ENCODE measurements at places on chromosomes 12 and 14.

DNA sequence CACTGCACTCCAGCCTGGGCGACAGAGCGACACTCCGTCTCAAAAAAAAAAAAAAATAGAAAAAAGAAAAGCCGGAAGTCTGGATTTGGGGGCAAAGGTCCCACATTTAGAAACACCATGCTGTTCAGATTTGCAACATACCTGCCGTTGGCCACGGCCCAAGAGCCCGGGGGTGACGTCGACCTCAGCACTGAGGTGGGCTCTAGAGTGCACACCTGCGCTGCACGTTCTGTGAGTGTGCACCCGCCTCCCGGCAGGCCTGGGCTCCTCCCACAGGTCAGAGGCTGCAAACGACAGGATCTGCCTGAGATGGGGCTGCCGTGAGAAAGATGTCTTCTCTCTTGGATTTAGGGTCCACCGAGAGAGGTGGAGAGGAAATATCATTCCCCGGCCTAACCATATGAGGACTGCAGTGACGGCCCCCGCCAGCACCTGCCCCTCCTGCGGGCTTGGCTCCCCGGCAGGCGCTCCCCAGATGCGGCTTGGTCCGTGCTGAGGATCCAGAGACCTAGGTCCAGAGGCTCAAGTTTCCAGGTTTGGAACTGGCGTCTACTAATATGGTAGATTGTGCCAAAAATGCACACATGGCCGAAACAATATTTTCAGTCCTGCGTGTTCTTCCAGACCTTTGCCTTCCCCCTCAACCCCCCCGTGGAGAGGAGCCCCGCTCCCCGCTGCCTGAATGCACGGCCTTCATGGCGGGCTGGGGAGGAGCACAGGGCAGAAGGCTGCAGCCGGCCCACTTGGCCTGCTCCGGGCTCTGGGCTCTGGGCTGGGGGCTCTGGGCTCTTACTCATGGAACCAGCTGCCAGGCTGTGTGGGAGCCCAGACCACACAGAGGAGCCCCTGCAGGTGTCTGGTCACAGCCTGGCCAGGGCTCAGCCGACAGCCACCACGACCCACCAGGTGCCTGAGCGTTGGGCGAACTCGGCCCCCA, 58.8 kb upstream of the FBRSL1 start:
- no peak for ATAC-seq

GRCh38 chr12:109561711-109562030, 11.6 kb downstream of the MMAB start:
- ATAC-seq: no peak

DNA sequence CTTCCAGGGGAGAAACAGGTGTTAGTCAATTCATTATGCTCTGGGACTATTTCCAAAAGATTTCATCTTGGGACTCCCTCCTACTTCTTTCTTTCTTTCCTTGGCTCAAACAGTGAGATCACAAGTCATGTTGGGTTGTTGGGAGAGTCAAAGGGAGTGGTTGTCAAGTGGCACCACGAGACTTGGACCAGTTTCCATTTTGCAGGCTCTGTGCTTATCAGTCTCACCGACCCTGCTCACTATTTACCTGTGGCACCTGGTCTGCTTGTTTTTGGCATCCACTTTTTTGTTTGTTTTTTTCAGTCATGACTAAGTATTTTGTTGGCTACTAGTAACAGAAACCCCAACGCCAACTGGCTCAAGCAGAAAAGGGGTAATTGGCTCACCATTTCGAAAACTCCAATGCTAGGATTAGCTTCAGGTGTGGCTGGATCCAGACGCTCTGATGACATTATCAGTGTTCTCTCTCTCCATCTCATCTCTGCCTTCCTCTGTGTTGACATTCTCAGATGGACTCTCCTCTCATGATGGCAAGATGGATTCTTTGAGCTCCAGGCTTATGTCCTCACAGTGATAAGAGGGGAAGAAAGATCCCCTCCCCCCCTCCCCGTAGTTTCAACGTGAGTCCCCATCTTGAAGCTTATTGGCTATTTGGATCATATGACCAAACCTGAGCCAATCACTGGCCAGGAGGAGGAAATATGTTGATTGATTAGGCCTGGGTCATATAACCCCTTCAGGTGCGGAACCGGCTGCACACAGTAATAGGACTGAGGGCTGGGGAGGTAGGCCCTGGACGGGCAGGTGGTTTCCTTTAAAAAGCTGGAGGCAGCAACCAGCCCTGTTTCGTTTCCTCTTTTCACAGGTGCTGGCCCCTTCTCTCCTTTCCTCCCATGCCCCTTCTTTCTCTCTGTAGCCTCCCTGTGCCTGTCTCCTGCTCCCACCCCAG, 84.2 kb downstream of the AACS start:
- no peak for ATAC-seq

- no peak for ATAC-seq
Measured at GRCh38 chr14:77340389-77340788, 19.6 kb downstream of the GSTZ1 start.

GRCh38 chr14:66476964-66477363, 9.2 kb upstream of the CCDC196 start:
- no peak for ATAC-seq

GRCh38 chr12:71208053-71208685, 50.4 kb upstream of the TSPAN8 start:
- ATAC-seq: no peak

DNA sequence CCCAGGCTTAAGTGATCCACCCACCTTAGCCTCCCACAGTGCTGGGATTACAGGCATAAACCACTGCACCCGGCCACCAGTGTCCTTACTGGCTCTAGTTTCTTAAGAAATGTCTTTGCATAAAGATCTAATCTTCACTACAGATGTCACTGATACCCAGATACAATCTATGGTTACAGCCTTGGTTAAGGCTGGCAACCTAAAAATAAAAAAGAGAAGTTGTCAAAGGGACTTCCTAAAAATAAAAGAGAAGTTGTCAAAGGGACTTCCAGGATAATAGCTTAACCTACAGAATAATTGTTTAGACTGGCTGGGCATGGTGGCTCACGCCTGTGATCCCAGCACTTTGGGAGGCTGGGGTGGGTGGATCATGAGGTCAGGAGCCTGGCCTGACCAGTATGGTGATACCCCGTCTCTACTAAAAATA, 27.6 kb downstream of the ETFBKMT start:
- ATAC-seq: no peak

DNA sequence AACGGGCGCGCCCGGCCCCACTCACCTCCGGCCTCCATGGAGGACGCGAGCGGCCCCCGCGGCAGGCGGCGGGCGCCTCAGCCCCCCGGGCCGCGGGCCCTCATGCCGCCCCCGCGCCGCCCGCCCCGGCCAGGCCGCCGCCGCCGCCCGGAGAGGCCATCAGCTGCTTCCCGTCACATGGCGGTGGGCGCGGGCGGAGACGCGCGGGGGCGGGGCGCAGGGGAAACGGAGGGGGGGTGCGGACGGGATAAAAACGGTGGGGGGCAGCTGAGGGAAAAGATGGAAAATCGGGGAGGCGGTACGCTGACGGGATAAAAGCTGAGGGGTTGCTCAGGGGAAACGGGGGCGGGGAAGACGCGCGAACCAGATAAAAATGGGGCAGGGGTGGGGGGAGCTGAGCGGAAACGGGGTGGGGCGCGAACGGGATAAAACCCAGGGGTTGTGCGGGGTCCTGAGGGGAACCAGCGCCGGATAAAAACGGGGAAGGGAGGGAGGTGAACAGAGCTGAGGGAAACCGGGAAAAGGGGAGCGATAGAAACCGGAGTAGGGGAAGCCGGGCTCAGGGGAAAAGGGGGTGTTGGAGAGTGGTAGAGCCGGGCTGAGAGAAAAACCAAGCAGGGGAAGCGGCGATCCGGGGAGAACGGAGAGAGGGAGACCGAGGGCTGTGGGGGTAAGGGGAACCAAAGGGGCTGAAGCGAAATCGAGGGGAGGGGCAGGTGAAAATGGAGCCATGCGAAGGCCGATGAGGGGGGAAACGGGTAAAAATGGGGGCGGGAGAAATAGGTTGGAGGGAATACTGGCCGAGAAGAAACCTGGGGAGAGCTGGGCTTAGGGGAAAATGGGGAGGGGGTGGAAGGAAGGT, at the start of gene WSB2:
Gene WSB2 (minus strand): TSS at position 169 of the 862 bp plus-strand sequence. CDS start 131 bp downstream, at position 38.
- ATAC-seq: peak; percentile 67

- ATAC-seq: peak; percentile 84
Measured at GRCh38 chr12:123398550-123399254, 14.8 kb downstream of the KMT5A start.

DNA sequence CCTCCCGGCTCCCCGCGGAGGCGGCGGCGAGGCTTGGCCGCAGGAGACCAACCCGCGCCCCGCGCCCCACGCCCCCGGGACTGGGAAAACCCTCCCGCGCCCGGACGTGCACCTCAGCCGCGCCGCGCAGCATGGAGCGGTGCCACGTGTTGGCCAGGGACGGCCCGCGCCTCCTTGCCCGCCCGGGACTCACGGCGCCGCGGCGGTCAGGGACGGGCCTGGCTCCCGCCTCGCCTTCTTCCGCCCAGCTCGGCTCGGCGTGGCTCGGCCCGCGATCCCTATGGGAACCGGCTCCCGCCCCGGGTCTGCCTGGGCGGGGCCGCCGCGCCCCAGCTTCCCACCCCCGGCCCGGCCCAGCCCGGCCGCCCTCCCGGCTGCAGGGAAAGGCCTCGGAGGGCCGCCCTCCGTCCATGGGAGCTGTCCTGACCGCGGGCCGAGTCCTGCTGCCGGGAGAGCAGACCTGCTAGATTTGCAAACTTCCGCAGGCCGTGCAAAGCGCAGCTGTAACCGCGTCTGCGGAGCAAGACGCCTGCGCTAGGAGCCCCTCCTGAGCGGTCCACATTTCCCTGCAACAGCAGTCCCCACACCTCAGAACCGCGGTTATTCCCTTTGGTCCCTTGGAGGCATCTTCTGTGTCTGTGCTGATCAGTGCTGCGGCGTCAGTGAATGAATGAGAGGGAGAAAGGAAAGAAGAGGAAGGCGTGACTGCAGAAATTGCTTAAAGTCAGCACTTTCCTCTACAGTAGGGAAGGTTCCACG, at the start of gene CDKL1:
Gene CDKL1 (minus strand): TSS at position 251 of the 759 bp plus-strand sequence. CDS start 1,013 bp downstream, outside the sequence.
- peak; percentile 86 for ATAC-seq

DNA sequence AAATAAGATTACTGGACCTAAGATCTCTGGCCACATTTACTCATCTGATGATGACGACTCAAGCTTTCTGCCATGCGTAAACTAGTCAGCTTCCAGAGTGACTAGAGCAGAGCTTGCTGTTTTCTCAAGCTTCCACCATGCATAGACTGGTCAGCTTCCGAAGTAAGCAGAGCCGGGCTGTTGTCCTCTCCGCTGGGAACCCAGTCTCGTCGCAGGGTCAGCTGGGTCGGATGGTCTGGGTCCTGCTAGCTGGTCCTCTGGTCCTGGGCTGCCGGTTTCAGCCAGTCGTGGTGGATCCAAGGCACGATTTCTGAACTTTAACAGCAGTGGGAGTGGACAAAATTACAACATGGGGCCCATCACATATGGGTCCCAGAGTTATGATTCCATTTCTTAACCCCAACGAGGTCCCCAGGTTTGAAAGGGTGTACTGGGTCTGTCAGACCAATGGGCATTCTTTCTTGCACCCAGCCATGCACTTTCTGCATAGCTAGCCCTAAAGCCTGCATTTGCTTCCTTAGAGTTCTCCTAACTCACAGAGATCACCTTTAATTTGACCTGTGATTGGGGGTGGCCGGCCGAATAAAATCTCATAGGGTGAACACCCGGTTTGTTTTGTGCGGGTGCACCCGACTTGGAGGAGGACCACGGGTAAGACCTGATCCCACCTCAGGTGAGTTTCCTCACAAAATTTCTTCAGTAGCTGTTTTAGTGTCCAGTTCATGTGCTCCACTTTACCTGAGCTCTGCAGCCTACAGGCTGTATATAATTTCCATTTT, 1312.8 kb downstream of the TMEM121 start:
- ATAC-seq: no peak

DNA sequence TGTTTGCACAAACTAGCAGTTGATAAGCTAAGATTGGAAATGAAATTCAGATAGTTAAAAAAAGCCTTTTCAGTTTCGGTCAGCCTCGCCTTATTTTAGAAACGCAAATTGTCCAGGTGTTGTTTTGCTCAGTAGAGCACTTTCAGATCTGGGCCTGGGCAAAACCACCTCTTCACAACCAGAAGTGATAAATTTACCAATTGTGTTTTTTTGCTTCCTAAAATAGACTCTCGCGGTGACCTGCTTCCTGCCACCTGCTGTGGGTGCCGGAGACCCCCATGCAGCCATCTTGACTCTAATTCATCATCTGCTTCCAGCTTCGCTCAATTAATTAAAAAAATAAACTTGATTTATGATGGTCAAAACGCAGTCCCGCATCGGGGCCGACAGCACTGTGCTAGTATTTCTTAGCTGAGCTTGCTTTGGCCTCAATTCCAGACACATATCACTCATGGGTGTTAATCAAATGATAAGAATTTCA, 335.6 kb downstream of the TMEM121 start:
- no peak for ATAC-seq

- ATAC-seq: no peak
Measured at GRCh38 chr12:64187370-64187769, 34.7 kb downstream of the KICS2 start.

GRCh38 chr12:4272424-4273272, 914 bp upstream of the CCND2 start:
- peak; percentile 0 for ATAC-seq

GRCh38 chr12:48281811-48282210, 68.9 kb downstream of the ZNF641 start:
- ATAC-seq: no peak

- ATAC-seq: no peak
Measured at GRCh38 chr14:77306851-77307496, 13.7 kb downstream of the POMT2 start.

DNA sequence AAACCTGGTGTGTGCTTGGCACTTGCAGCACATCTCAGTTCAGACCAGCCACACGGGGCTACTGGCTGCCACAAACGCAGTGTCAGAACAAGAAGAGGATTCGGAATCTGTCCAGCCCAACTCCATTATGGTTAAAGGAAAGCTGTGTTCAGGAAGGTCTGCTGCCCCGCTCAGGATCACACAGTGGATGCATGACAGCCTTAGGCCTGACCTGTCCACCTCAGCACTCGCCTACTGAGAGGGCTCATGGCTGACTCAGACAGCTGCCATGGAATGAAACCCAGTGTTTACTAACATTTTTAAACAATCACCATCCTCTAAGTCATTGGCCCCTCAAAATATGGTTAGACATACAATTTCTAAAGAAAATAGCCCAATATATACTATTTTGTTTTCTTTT, 5.6 kb upstream of the NIN start:
- ATAC-seq: no peak

- ATAC-seq: no peak
Measured at GRCh38 chr12:121634836-121635235, 8.5 kb downstream of the ORAI1 start.

- peak; percentile 65 for ATAC-seq
Measured at GRCh38 chr14:24403294-24403998, 4.6 kb downstream of the NYNRIN start.

DNA sequence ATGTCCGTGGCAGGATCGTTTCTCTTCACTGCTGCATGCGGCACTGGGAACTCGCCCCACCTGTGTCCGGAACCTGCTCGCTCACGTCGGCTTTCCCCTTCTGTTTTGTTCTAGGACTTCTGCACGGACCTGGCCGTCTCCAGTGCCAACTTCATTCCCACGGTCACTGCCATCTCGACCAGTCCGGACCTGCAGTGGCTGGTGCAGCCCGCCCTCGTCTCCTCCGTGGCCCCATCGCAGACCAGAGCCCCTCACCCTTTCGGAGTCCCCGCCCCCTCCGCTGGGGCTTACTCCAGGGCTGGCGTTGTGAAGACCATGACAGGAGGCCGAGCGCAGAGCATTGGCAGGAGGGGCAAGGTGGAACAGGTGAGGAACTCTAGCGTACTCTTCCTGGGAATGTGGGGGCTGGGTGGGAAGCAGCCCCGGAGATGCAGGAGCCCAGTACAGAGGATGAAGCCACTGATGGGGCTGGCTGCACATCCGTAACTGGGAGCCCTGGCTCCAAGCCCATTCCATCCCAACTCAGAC, 1.2 kb downstream of the FOS start:
- ATAC-seq: no peak

GRCh38 chr12:131923260-131923659, 5.8 kb upstream of the PUS1 start:
- no peak for ATAC-seq

Data from gastroesophageal sphincter (tissue), 4 donors.